ENCODE measurements at places on chromosomes 11 and 22.

GRCh38 chr11:118436639-118437207 lies 431 bp downstream of the KMT2A start:
- DNase-seq: peak; percentile 54

- no peak for DNase-seq
These were observed 66.9 kb upstream of the TENM4 start for GRCh38 chr11:79507706-79508105.

DNA sequence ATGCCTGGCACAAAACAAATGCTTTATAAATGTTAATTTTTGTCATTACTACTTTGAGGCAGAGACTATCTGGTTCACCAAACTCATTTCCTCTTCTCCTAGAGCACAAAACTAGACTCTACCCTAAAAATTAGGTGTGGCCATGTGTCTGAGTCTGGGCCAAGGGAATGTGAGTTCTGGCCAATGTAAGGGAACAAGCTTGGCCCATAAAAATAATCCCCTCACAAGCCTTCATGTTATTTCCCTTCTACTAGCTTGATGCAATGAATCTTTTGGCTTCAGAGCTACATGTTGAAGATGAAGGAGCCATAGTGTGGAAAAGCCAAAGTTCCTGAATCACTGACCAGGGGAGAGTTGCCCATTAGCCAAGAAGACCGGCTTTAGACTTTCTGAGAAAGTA lies 406.5 kb upstream of the CCDC90B start:
- DNase-seq: no peak

- DNase-seq: no peak
These were observed 529.5 kb downstream of the SOX6 start for GRCh38 chr11:15826826-15827225.

DNA sequence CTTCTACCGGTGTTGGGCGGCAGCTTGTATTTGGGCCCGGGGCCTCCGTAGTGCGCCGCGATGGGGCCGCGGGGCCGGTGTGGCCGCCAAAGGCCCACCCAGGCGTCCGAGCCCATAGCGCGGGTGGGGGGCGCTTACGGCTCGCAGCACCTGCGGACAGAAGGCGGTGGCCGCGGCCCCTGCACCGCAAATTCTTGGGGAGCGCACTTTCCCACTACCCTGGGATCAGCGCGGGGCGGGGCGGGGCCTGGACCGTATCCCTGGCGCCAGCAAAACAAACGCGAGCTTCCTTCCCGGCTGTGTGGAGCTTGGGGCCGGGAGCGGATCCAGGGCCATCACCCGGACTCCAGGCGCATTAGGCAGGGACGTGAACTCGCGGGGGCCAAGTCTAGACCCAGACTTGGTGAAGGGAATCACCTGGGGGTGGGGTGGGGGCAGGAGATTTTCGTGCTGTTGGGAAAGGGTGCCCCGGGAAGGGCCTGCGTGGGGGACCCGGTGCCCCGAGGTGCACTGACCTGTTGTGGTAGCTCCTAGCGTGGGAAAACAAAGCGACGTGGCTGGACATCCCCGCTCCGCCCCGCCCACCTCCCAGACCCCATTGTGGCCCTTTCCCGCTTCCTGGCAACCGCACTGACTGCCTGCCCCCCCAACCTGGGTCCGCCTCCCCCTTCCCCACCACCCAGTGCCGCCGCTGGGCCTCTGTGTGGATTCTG lies 2.3 kb upstream of the TYMP start:
- DNase-seq: no peak

DNA sequence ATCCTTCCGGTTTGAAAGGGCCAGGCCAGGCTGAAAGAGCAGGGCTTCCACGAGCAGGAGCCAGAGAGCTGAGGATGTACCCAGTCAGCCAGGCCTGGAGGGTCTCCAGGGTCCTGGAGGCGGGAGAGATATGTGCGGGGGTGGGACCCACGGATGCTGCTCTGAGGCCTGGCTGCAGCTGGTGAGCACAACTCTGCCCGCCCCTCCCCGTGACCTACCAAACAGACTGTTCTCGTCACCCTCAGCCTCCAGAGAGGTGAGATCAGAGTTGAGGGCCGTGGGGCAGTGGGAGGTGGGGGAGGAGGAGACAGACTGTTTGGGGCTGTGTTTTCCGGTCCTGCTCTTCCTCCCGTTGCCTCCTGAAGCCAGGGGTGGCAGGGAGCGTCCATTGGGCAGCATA lies 42.2 kb downstream of the TRIOBP start:
- no peak for DNase-seq

Measured in stimulated activated CD4-positive, alpha-beta T cell treated with anti-CD3 and anti-CD28 coated beads, Interleukin-1b, Interleukin-23, amount 100 ng/mL, for 48 hours (primary cell).